GM12878 (cell line): ENCODE measurements at places on chromosomes 2 and 18. TPM values are rescaled to one million over a fixed set of nuclear protein-coding genes. Genes with fewer than 3 reads are reported as not detected.

The C2orf15 gene
- total RNA-seq, result 1.1 and 1.5 TPM in 2 replicates

The MC4R gene
- not detected in 2 replicates for total RNA-seq

The EFHD1 gene
- total RNA-seq, result 0.19 TPM in 1 of 2 replicates, not detected in the other

The LDLRAD4 gene
- 11.9 and 12.8 TPM in 2 replicates for total RNA-seq

The RAB17 gene
- total RNA-seq, result 1.1 TPM in 2 replicates

The ARHGAP15 gene
- total RNA-seq, result 44.4 and 44.8 TPM in 2 replicates

The SP100 gene
- 166 and 172 TPM in 2 replicates for total RNA-seq

The DSC1 gene
- total RNA-seq, result 0.40 and 0.44 TPM in 2 replicates

The PLB1 gene
- 0.21 and 0.36 TPM in 2 replicates for total RNA-seq

The TUBB8B gene
- not detected in 2 replicates for total RNA-seq

The TUBA4B gene
- total RNA-seq, result not detected in 2 replicates

The PID1 gene
- not detected in 2 replicates for total RNA-seq

The RBM44 gene
- total RNA-seq, result 0.56 and 0.98 TPM in 2 replicates

The ATP6V1B1 gene
- not detected in 2 replicates for total RNA-seq

The CHST9 gene
- total RNA-seq, result not detected in 2 replicates

The TGFA gene
- 0.23 TPM in 1 of 2 replicates, not detected in the other for total RNA-seq

The DOK6 gene
- not detected in 2 replicates for total RNA-seq

The GKN2 gene
- total RNA-seq, result not detected in 2 replicates

The TXNDC2 gene
- total RNA-seq, result 0.40 TPM in 1 of 2 replicates, not detected in the other

The STPG4 gene
- total RNA-seq, result not detected in 2 replicates

The PIKFYVE gene
- total RNA-seq, result 21.1 and 21.2 TPM in 2 replicates

The CFAP65 gene
- total RNA-seq, result not detected in 2 replicates

The NXPH2 gene
- total RNA-seq, result not detected in 2 replicates

The OSR1 gene
- not detected in 2 replicates for total RNA-seq

The SULT1C4 gene
- not detected in 2 replicates for total RNA-seq

The NEB gene
- total RNA-seq, result 0.05 and 0.40 TPM in 2 replicates

The SETBP1 gene
- total RNA-seq, result 23.7 and 29.7 TPM in 2 replicates

The RGPD3 gene
- 0.08 and 0.21 TPM in 2 replicates for total RNA-seq

The EVX2 gene
- total RNA-seq, result not detected in 2 replicates

The KCNE4 gene
- total RNA-seq, result not detected in 2 replicates

The HOXD13 gene
- total RNA-seq, result not detected in 2 replicates

The OBSL1 gene
- 0.48 and 0.77 TPM in 2 replicates for total RNA-seq

The LHCGR gene
- total RNA-seq, result 0.11 TPM in 1 of 2 replicates, not detected in the other

The COBLL1 gene
- 0.32 and 0.46 TPM in 2 replicates for total RNA-seq

The EML4 gene
- total RNA-seq, result 80.9 and 91.3 TPM in 2 replicates

The TEKT4 gene
- 0.13 TPM in 1 of 2 replicates, not detected in the other for total RNA-seq
